Cortex of kidney (tissue), 1 donor: ENCODE measurements at places on chromosomes 3 and 15.

GRCh38 chr15:70488002-70488605, 275.3 kb downstream of the UACA start:
- DNase-seq = no peak

DNA sequence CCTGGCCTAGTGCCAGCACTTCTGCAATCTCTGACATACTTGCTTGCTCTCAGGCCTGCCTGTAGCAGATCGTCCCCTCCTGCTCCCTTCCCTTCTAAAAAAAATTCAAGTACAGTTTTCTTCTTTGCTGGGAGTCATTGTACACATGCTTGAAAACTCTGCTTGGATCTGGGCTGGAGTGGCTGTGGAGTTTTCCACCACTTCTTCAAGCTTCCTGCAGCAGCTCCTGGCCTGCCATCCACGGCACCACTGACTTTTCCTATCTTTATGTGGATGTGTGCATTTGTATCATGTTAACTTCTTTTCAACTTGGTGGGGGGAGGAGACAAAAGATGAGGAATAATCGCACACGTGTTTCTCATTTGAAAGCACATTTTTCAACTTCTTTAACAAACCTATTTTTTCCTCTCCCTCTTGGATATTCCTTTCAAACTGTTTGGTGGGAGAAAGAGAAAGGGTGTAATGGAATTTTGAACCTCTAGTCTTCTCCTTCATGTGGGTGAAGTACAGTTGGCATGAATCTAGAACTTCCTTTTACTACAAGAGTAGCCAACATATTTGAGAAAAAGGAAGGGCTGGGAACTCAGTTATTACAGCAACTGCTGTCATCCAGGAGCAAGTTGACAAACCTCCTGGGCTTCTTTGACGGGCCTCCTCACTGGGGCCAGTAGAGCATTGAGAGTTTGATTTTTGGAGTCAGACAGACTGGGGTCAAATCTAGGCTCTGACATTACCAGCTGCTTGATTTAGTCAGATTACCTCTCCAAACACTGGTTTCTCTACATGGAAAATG, 61.2 kb upstream of the LRTM1 start:
- DNase-seq = no peak

DNA sequence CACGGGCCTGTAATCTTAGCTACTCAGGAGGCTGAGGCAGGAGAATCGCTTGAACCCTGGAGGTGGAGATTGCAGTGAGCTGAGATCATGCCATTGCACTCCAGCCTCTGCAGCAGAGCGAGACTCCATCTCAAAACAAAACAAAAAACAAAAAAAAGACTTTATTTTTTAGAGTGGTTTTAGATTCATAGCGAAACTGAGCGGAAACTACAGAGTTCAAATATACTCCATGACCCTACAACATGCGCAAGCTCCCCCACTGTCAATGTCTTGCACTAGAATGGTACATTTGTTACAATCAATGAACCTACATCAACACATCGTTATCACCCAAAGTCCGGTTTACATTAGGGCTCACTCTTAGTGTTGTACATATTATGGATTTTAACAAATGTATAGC, 2.2 kb upstream of the CRTAP start:
- no peak for DNase-seq

DNA sequence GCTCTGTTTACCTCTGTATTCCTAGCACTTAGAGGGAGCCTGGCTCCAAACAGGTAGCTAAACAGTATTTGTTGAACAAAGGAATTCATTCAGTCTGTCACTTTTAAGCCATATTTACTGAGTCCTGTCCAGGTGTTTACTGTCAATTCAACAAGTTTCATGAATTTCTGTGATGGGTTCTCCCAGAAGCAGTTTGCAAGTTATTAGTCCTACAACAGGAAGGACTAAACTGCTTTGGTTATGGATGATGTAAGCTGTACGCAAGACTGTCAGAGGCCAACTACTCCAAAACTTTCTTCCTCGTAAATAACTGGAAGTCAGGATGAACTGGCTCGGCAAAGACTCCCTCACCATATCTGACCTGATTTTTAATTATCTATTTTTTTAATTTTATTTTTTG, 25.1 kb downstream of the STIMATE start:
- DNase-seq = no peak

DNA sequence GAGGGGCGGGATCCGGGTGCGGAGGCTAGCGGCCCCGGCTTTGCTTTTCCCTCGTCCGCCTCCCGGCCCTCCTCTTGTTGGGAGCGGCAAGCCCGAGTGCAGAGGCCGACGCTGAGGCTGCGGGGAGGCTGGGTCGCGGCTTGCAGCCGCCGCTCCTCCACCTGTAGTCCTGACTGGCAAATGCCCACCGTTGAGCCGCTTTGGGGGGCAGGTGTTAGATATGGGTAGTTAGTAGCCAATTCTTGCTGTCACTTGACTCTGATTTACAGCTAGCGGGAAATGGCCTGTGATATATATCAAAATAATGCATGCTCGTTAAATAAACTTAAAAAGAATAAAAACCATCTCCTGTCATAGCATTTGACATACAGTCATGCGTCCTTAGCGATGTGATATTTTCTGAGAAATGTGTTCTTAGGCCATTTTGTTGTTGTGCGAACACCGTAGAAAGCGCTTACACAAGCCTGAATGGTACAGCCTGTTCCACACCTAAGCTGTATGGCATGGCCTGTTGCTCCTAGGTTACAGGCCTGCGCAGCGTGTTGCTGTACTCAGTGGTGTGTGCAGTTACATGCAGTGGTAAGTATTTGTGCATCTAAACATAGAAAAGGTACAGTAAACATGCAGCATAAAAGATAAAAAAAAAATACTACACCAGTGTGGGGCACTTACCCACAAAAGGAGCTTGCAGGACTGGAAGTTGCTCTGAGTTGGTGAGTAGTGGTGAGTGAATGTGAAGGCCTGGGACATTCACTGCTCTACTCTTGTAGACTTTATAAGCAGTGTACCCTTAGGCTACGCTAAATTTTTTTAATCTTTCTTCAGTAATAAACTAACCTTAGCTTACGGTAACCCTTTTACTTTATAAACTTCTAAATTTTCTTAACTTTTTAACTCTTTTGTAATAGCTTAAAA, 873 bp downstream of the CAPN7 start:
- no peak for DNase-seq
